Neuronal stem cell (in vitro differentiated cells): ENCODE measurements at places on chromosomes 3 and 15.

- H3K4me3 ChIP-seq = no peak overlapping the region
- H3K36me3 ChIP-seq = no peaks in the 10 kb centered on the region
- no peaks in the 10 kb centered on the region for H3K27me3 ChIP-seq
These were observed 66.6 kb downstream of the ARPP21 start for GRCh38 chr3:35705904-35706303.

DNA sequence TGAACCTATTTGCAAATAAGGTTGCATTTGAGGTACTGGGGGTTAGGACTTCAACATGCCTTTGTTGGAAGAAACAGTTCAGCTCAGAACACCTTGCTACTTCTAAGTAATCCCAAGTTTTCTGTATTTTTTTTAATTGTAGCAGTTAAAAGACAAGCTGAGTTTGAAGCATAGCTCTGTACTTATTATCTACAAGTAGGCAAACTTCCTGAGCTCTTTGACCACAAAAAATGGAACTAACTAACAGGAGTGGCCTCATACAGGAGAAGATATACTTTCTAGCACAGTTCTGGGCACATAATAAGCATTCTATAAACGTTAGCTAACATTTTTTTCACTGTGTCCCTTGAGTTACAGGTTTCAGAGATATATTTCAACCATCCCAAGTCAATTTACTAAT is 159.2 kb downstream of the CHST2 start:
- H3K4me3 ChIP-seq = no peak overlapping the region
- H3K27ac ChIP-seq = no peak overlapping the region
- no peak for DNase-seq
- H3K36me3 ChIP-seq = no peaks in the 10 kb centered on the region
- no peaks in the 10 kb centered on the region for H3K27me3 ChIP-seq

DNA sequence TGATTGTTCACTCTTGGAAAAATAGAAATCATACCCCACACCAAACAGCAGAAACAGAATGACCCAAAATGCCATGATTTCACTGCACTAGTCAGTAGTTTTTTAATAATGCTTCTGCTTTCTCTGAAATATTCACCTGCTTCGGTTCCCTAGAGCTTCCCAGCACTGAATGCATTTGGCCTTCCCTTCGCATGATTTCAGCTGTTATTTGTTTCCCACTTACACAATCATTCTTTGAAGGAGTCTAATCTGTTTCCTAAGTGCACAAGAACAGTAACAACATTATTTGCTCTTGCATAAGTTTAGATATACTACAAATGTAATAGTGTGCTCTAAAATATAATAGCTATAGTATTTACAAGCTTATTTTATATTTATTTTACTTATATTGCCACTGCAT is 178.7 kb downstream of the STAC start:
- no peak for DNase-seq
- no peaks in the 10 kb centered on the region for H3K27me3 ChIP-seq
- H3K27ac ChIP-seq = no peak overlapping the region
- H3K4me1 ChIP-seq = no peaks in the 10 kb centered on the region
- no peaks in the 10 kb centered on the region for H3K36me3 ChIP-seq

DNA sequence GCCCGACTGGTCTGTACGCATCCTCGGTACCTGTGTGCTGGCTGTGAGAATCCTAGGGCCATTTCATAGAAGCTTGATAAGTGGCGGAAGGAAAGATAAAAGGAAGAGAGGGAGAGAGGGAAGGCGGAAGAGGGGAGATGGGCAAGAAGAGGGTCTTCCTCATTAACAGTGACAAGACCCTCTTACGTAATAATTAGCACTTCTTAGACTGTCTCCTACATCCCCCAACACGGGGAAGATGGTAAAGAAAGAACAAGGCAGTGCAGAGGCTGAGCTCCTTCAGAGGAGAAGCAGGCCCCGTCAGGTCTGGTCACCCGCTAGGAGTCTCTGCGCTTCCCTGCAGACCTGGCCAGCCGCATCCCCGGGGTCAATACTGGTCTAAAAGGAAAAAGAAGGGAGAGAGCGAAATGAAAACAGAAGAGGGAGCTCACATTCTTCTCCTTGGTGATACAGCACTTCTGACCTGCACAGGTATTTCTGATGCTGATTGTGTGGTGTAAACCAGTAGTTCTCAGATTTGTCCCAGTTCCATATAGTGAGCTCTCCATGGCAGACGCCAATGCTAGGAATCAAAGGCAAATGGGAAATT is 19.0 kb upstream of the FAM240A start:
- H3K4me1 ChIP-seq = no peaks in the 10 kb centered on the region
- no peak overlapping the region for H3K4me3 ChIP-seq
- H3K27me3 ChIP-seq = no peaks in the 10 kb centered on the region
- H3K36me3 ChIP-seq = no peaks in the 10 kb centered on the region

GRCh38 chr3:177190756-177191681 is 6.3 kb downstream of the TBL1XR1 start:
- H3K4me3 ChIP-seq = no peak overlapping the region
- H3K27me3 ChIP-seq = no peaks in the 10 kb centered on the region
- DNase-seq = no peak
- peaks cover 16% of the 10 kb centered on the region for H3K4me1 ChIP-seq

- H3K36me3 ChIP-seq = peaks cover 95% of the 10 kb centered on the region
- H3K4me1 ChIP-seq = no peaks in the 10 kb centered on the region
- H3K27ac ChIP-seq = no peak overlapping the region
These were observed 36.6 kb downstream of the MKRN2 start for GRCh38 chr3:12593473-12593872.

GRCh38 chr3:50364573-50365079 is 5.3 kb upstream of the TMEM115 start:
- H3K27ac ChIP-seq = no peak overlapping the region
- no peaks in the 10 kb centered on the region for H3K36me3 ChIP-seq
- H3K4me1 ChIP-seq = peaks cover 4% of the 10 kb centered on the region
- no peak for DNase-seq
- peak overlapping the region; percentile 28 for H3K4me3 ChIP-seq

GRCh38 chr15:31343831-31344230 is 17.2 kb downstream of the KLF13 start:
- no peak overlapping the region for H3K4me3 ChIP-seq
- no peaks in the 10 kb centered on the region for H3K36me3 ChIP-seq
- H3K27me3 ChIP-seq = no peaks in the 10 kb centered on the region
- H3K27ac ChIP-seq = no peak overlapping the region
- no peak for DNase-seq
- H3K4me1 ChIP-seq = peaks cover 4% of the 10 kb centered on the region

GRCh38 chr3:167776066-167776685 is 40.7 kb downstream of the SERPINI1 start:
- no peaks in the 10 kb centered on the region for H3K27me3 ChIP-seq
- DNase-seq = no peak
- H3K4me3 ChIP-seq = no peak overlapping the region
- H3K36me3 ChIP-seq = no peaks in the 10 kb centered on the region
- H3K27ac ChIP-seq = no peak overlapping the region

DNA sequence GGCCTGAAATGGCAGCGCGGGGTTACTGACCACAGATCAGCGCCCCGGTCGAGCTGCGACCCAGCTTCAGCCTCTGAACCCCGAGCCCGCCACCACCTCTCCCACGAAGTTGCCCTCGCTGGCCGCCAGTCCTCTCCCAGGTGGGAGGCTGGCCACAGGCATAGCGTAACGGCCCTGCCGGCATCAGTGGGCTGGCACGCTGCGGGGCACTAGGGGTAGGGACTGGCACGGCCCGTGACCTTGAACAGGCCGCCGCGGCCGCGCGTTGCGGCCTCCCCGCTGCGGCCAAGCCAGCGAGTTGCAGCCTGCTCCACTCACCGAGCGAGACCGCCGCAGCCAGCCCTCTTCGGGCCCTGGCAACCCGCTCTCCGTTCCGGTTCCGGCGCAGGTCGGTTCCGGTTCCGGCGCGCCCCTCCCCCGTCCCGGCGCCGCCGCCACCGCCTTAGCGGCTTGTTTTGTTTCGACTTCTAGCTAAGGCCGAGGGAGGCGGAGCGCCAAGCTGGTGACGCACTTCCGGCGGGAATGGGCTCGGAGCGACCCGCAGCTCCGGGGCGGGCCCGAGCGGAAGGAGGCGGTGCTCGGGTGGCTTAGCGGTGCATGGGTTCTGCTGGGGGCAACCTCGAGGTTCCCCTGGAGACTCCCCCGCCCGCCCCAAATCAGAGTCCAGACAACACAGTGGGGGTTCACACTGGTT is at the start of gene USP19:
Gene USP19, minus strand, starts transcription at position 386 of the 694 bp plus-strand sequence. CDS start 1,678 bp downstream, outside the sequence.
- H3K4me1 ChIP-seq = peaks cover 9% of the 10 kb centered on the region
- H3K36me3 ChIP-seq = peaks cover 61% of the 10 kb centered on the region
- no peaks in the 10 kb centered on the region for H3K27me3 ChIP-seq
- DNase-seq = peak; percentile 84
- H3K27ac ChIP-seq = peak within 1 kb of the TSS; percentile 94
- peak within 1 kb of the TSS; percentile 97 for H3K4me3 ChIP-seq
